ENCODE measurements at places on chromosomes 2 and 18.

DNA sequence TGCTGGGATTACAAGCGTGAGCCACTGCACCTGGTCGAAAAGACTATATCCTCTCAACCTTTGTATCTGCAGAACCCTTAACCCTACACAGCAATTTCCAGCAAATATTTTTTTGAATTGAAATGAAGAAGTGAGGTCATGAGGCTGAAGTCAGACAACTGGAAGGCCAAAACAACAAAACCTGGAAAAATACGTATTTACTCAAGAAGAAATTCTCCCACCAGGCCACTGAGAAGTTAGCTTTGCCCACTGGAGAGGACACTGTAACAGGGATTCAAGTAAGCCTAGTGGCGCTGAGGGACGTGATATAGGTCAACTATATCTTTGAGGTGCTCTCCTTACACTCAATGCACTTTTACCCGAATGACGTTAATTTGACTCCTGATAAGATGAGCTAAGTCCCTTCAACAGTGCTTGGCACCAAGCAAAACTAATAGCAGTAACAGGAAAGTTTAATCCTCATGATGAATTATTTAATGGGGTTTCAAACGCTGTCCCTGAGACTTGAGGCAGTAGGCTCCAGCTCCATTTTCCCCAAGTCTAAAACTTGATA, 1.9 kb downstream of the HDLBP start:
- DNase-seq, result no peak

DNA sequence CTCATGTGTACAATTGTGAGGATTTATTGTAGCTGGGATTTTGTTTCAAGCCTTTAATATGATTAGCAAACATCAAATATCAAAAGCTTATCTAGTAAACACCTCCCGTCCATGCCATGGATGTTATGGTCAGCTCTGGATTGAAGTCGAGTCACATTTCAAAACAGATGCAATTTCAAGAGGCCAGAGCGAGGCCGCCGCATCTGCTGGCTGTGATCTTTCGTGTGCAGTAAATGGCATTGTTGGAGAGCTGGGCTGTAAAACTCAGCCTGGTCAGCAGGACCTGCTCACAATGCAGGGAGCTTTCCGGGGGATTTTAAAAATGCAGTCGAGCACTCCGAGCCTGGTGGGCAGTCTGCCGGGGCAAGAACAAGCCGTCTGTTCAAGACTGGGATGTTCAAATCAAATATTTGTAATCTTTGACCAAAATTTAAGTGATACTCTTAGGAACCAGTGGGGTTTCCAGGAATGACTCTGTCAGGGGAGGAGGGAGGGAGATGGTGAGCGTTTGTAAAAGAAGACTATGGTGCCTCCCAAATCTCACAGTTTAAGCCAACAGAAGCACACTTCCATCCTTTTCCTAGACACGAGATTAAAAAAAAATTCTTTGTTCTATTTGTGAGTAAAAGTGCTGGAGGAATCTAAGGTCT, 97.6 kb downstream of the MYCN start:
- DNase-seq, result no peak

- no peak for DNase-seq
Measured at GRCh38 chr2:159234868-159235267, 51.6 kb downstream of the WDSUB1 start.

- no peak for DNase-seq
Measured at GRCh38 chr2:51251356-51251755, 219.4 kb upstream of the NRXN1 start.

GRCh38 chr2:62205554-62205953, 9.6 kb downstream of the B3GNT2 start:
- DNase-seq, result no peak

DNA sequence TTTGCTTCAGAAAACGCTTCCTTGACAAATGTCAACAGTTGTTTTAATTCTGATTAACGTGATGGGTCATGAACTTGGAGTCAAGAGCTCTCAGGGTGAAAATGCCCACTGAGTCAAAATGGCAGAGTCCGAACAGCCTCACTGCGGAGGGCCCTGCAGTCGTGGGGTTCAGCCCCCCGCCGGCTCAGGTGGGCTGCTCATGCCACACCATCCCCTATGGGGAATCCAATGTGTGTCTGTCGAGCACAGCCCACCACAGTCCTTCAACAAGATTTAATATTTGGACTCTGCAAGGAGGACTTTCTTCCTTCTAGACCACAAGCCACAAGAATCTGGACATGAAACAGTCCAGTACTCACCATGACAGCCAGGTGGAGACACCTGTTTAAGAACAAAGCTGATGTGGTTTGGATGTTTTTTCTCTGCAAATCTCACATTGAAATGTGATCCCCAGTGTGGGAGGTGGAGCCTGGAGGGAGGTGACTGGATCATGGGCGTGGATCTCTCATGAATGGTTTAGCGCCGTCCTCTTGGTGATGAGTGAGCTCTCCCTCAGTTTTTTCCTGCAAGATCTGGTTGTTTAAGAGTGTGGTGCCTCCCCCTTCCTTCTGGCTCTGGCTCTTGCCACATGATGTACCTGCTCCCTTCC, 201.0 kb downstream of the NDUFA10 start:
- no peak for DNase-seq

GRCh38 chr18:13566941-13567746, 159.2 kb downstream of the FAM210A start:
- DNase-seq, result no peak

GRCh38 chr2:85635636-85636035, 19.6 kb downstream of the USP39 start:
- DNase-seq, result no peak

DNA sequence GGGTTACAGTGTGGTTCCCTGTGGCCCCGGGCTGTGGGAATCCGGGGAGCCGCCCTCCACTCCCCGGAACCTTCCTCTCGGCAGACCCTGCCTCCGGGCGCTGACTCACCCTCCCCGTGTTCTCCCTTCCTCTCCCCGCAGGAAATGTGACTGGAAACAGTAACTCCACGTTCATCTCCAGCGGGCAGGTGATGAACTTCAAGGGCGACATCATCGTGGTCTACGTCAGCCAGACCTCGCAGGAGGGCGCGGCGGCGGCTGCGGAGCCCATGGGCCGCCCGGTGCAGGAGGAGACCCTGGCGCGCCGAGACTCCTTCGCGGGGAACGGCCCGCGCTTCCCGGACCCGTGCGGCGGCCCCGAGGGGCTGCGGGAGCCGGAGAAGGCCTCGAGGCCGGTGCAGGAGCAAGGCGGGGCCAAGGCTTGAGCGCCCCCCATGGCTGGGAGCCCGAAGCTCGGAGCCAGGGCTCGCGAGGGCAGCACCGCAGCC, 59.5 kb downstream of the TNFRSF11A start:
- DNase-seq, result no peak

GRCh38 chr2:197251576-197251975, 59.0 kb downstream of the ANKRD44 start:
- no peak for DNase-seq
